ENCODE measurements at places on chromosomes 2 and 18.

DNA sequence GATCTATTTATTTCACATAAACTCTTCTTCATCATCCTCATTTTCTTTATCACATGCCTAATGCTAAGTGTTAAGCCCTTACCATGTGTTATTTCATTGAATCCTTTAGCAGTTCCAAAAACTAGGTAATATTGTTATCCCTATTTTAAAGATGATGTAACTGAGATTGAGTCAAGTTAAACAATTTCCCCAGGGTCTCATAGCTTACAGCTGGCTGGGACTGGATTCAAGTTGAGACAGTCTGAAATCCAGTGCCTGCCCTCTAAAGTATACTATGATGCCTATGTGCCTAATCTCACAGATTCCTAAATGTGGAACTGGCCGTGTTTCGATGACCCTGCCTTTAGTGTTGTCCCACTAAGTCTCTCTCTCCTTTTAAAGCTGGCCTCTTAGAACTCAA lies 108.5 kb downstream of the MAP2 start:
- no peak for DNase-seq

GRCh38 chr2:235896061-235896460 lies 272.1 kb downstream of the GBX2 start:
- DNase-seq, result no peak

DNA sequence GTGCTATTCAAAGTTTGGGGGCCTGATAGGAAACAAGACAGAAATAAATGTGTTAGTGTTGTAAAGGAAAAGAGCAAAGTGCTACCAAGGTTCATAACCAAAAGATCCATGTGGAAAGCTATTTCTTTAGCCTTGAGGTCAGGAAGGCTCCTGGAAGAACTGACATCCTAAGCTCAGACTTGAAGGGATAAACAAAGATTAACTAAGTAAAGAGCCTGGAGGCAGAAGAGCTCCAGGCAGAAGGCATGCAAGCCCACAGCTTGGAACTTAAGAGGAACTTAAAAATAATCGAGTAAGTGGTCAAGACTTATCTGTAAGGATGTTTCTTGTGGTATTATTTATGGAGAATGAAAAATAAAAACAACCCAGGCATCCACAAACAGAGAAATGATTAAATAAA lies 245.0 kb upstream of the MGAT5 start:
- no peak for DNase-seq

GRCh38 chr2:126979039-126980003 lies 80.6 kb downstream of the TEX51 start:
- no peak for DNase-seq

GRCh38 chr2:24247592-24247991 lies 72.7 kb downstream of the FAM228A start:
- no peak for DNase-seq

DNA sequence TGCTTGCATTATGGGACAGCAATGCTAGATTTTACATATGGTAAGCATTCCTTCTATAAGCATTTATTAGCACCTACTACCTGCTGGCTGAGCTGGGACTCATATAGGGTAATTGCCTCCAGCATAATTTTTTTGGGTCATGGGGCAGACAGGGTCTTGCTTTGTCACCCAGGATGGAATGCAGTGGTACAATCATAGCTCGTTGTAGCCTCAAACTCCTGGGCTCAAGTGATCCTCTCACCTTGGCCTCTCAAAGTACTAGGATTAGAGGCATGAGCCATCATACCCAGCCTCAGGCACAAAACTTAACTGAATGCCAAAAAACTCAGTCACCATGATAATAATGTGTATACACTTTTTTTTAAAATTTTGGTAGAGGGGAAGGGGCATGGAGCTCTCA lies 35.3 kb downstream of the TMEM237 start:
- no peak for DNase-seq

DNA sequence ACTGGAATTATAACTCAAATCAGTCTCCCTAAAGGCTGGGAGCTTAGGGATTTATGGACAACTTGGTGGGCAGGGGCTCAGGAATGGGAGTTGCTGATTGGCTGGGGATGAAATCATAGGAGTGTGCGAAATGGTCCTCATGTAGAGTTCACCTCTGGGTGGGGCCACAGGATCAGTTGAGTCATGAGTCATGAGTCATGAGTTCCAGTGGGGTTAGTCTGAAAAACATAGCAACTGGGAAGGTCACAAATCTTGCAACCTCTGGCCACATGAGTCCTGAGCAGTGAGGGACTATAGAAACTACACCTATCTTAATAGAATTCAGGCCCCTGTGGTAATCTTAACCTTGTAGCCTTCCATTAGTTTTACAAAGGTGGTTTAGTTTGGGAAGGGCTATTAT lies 383.3 kb downstream of the RBM43 start:
- DNase-seq, result no peak

GRCh38 chr2:9763356-9764152 lies 79.7 kb upstream of the TAF1B start:
- DNase-seq, result no peak

DNA sequence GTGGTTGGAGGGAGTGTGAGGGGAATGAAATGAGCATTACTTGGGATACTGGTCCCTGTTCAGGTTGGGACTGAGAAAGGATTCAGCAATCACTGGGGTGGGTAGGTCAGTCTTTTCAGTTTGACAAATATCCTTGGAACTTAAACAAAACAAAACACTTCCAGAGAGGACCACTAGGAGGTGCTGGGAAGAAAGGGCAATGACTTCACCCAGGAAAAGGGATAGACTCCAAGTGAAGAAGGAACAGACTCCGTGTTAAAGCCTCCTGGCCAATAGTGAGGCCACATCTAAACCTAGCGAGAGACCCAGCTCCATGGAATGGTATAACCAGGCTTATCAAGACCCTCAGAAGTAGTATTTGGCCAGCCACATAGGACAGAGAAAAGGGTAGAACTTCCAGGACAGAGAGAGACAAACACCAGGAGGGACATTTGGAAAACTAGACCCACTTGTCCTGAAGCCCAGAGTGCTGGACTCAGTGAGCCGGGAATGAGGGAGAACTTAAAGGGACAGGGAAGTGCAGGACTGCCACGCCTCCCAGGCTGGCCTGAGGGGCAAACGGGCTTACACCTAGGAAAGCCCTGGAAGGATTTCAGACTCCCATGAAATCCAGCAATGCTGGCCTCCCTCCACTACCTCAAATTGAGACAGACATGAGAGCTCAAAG lies 19.6 kb upstream of the KCNG3 start:
- DNase-seq, result peak; percentile 4

DNA sequence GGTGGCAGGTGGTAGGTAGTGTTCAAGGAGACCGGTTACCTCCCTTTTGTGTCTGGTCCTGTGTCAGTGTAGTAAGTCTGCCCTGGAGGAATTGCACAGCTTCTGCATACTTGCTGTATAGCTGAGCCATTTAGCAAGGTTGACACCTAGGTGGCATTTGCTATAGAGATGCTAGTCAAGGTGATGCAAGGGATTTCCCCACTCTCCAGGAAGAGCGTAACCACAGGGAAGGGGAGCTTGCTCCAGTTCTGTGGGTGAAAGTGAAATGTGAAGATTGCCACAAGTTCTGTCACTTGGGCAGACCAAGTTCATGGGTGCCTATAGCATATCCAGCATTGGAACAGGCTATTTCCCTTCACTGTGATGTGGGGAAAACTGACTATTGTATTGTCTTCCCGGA lies 28.1 kb downstream of the NAT8 start:
- no peak for DNase-seq

DNA sequence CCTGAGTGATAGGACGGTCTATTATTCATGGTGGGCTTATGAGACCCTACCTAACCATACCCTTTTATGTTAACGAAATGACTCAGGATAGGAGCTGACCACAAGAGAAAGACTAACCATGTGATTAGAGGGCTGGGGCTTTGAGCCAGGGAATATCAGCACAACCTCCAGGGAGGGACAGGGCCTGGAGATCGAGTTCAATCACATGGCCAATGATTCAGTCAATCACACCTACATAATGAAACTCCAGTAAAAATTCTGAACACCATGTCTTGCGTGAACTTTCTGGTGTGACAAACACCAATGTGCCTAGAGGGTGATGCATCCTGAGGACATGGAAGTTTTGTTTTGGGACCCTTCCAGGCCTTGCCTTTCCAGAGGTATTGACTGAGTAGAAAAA lies 2.2 kb upstream of the TEX51 start:
- DNase-seq, result no peak

- DNase-seq, result no peak
Observed at GRCh38 chr2:161123531-161124030, 36.6 kb upstream of the TANK start.

DNA sequence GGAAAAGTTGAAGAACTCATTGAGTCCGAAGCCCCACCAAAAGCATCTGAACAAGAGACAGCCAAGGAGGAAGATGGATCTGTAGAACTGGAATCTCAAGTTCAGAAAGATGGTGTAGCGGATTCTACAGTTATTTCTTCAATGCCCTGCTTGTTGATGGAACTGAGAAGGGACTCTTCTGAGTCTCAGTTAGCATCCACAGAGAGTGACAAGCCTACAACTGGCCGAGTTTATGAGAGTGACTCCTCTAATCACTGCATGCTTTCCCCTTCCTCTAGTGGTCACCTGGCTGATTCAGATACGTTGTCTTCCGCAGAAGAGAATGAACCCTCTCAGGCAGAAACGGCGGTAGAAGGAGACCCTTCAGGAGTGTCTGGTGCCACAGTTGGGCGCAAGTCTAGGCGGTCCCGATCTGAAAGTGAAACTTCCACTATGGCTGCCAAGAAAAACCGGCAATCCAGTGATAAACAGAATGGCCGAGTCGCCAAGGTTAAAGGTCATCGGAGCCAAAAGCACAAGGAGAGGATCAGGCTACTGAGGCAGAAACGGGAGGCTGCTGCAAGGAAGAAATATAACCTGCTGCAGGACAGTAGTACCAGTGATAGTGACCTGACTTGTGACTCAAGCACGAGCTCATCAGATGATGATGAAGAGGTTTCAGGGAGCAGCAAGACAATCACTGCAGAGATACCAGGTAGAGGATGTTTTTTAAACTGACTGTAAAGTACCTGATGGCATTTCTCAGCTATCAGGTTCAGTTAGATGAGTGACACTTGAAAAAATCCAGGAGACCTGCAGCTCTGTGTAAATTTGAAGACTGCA lies 111.9 kb downstream of the HAUS1 start:
- no peak for DNase-seq

- no peak for DNase-seq
Observed at GRCh38 chr2:159156834-159157233, 129.7 kb downstream of the WDSUB1 start.

- no peak for DNase-seq
Observed at GRCh38 chr2:20524412-20525040, 77.7 kb downstream of the RHOB start.

GRCh38 chr2:216683846-216684245 lies 11.5 kb downstream of the IGFBP5 start:
- DNase-seq, result no peak

DNA sequence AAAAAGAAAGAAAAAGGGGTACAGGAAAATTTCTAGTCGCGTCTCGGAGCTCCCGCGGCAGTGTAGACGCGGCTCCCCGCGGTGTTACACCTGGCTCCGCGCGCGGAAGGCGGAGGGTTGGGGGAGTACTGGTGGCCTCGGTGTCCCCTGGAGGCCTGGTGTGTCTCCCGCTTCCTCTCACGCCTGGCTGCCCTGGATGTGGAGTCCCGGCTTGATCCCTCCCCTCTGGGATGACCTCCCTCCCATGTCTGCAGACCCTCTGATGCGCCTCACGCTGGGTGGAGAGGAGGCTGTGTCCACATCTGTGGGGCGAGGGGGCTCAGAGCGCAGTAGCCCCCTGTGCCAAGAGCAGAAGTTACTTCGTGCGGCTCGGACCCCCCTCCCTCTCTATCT lies 1.2 kb downstream of the KIF5C start:
- DNase-seq, result no peak

- no peak for DNase-seq
Observed at GRCh38 chr18:31591113-31591512, 564 bp upstream of the TTR start.

GRCh38 chr2:122977580-122977979 lies 1047.5 kb upstream of the CNTNAP5 start:
- no peak for DNase-seq

- no peak for DNase-seq
Observed at GRCh38 chr18:75521816-75522215, 94.3 kb upstream of the SMIM21 start.

- no peak for DNase-seq
Observed at GRCh38 chr2:42924418-42924886, 132.1 kb upstream of the HAAO start.

DNA sequence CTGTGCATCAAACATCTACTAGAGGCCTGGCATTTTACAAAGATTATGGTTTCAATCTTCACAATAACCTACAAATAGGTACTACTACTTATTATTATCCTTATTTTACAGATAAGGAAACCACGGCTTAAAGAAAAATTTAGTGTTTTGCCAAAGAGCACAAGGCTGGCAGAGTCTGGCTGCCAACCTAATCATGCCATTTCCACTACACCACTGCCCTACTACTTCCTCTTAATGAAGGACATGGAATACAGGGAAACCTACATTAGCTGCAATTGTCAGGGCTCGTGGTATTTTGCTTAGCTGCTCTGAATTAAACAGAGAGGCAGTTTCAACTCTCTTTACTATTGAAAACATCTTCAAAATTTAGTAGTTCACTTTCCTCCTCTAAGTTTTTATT lies 5.9 kb downstream of the MBOAT2 start:
- no peak for DNase-seq

DNA sequence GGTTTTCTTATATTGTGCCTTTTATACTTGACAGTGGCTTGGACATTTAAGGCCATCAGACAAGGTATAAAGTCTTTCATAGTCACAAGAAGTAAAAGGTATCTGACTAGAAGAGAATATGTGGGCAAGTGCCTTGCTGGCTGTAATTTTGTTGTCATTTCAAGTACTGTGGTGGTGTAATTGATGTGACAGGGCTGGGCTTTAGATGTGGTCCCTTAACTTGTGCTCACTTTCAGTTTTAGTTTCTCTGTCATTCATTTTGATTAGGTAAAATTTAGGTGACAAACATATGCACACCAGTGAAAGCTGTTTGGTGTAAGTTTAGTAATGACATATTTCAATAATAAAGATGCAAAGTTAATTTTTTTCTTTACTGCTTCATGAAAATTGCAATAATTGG lies 31.2 kb upstream of the TBR1 start:
- no peak for DNase-seq

DNA sequence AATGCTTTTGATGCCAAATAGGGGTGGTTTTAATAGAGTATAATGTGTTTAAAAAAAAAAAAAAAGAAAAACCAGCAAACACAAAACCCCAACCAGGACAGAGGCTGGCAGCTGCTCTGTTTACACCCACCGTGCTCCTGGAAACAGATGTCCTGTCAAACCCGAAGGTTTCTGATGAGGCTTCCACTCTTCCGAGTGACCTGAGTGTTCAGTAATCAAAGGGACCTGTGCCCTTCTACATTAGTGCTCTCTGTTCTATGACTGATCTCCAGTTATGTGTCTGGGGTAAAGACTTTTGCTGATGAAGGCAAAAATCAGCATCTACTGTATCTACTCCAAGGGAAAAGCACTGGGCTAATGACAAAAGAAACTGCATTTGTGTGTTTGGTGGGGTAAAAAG lies 3.5 kb upstream of the KLHL29 start:
- no peak for DNase-seq

DNA sequence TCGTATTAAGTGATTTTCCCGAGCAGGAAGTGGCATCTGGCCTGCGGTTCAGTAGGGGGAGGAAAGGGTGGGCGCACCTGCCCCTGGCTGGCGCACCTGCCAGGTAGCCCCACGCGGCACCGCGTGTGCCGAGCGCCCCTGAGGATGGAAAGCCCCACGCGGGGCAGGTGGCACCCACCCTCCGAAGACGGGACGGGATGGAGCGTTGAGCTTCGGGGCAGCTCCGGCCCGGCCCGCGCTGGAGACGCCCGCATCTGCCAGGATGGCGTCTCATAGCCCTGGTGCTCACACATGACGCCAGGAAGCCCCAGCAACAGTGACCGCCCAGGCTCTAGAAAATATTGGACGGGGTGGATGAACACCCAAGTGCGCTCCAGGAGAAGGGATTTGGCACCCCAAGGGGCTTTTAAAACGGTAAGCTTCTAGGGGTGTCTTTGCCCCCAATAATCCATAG lies 2.5 kb upstream of the NFATC1 start:
- no peak for DNase-seq
